ENCODE measurements at places on chromosomes 5 and 9.

DNA sequence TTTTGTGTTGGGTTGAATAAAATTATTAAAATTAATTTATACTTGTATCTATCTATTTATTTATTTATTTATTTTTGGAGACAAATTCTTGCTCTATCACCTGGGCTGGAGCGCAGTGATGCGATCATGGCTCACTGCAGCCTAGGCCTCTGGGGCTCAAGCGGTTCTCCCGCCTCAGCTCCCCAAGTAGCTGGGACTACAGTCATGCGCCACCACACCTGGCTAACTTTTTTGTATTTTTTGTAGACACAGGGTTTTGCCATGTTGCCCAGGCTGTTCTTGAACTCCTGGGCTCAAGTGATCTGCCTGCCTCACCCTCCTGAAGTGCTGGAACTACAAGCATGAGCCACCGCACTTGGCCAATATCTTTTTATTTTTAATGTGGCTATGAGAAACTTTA is 134.7 kb upstream of the SPDL1 start:
- no peak for DNase-seq

DNA sequence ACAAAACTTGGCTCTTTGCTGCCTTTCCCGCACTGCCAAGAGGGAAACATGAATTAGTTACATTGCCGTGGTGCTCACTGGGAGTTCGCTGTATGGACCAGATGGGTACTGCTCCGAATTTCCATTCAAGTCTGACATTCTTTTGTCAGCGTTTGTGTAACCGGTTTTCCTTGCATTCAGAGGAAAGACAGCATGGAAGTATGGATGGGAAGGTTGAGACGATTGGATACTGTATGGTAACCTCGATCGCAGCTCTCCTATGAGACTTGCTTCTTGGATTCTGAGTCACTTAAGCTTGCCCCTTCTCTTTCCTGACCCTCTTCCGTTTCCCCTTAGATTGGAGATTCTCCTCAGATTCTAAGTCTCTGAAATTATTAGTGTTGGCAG is 625 bp upstream of the UBLCP1 start:
- no peak for DNase-seq

- no peak for DNase-seq
Measured at GRCh38 chr9:112526973-112527372, 40.3 kb downstream of the KIAA1958 start.

- no peak for DNase-seq
Measured at GRCh38 chr5:56130664-56131063, 102.5 kb downstream of the ANKRD55 start.

- no peak for DNase-seq
Measured at GRCh38 chr9:100589582-100589981, 11.7 kb downstream of the CAVIN4 start.
